ENCODE measurements at places on chromosomes 7 and 10.

DNA sequence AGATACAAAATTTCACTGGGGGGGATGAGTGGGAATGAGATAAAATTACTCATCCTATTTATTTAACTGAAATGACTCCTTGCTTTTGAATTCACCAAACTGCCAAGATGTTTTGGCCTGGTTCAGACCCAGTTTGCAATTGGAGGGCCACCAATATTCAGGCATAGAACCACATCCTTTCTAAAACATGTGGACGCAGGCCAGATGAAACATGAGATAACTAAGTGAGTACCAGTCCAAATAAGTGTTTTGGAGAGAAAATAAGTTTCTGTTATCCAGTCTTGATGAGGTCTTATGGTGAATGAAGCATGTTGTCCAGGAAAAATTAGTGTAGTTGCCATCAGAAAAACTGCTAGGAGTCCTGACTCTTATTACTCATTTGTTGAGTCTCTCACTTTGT, 36.3 kb upstream of the PDK4 start:
- peak; percentile 53 for DNase-seq

- DNase-seq, result peak; percentile 5
These were observed 59.8 kb downstream of the GRID1 start for GRCh38 chr10:86306628-86307278.

DNA sequence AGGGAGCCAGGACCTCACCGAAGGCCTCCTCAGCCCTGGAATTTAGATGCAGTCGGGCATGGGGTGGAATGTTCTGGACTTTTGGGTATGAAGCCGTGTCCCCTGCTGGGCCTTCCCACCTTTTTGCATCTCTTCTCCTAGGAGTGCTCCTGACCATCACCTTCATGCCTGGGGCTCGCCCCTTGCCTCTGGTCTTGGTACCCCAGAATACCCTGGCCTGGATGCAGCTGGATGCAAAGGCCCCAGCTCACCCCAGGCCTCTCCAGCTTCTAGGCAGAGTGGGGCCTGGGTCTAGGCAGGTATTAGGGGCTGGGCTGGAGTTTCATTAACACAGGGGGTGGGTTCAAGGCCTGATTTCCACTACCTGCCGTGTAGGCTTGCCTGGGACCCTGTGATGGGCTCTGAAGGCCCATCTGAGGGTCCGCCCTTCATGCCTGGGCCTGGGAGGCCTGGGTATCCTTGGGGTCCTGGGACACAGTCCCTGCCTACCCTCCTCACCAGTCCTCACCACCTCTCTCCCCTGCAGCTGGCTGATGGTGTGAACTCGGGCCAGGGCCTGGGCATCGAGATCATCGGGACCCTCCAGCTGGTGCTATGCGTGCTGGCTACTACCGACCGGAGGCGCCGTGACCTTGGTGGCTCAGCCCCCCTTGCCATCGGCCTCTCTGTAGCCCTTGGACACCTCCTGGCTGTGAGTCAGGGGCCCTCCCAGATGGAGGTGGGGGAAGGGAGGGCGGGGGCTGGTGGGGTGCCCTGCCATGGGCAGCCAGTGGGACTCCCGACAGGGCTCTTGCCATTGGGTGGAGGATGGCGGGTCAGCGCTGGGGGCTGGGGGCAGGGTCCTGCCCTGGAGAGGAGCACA, 10.1 kb downstream of the AQP1 start:
- no peak for DNase-seq

- DNase-seq, result no peak
These were observed 724.2 kb downstream of the GATA3 start for GRCh38 chr10:8778713-8779112.

GRCh38 chr7:141366091-141366621, 185.1 kb upstream of the AGK start:
- DNase-seq, result no peak

DNA sequence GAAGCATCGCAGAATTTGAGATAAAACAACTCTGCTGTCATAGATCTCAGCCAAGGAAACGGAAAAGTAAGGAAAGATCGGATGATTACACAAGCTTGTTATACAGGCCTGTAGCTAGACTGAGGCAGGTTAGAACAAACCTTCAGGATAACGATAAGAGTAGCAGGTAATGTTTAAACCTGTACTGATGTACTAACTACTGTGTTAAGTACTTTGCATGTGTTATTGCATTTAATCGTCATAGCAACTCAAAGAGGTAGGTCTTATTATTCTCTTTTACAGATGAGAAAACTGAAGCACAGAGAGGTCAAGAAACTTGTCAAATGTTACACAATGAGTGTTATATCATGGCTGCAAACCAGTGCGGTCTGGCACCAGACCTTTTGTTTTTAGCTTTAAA, 352.5 kb downstream of the GPAM start:
- DNase-seq, result no peak

- no peak for DNase-seq
These were observed 200.3 kb downstream of the PRPF18 start for GRCh38 chr10:13787015-13787421.

GRCh38 chr7:33201821-33202220, 72.5 kb downstream of the BBS9 start:
- no peak for DNase-seq

GRCh38 chr10:73910764-73911552, at the start of gene PLAU:
Gene PLAU (plus strand): TSS chr10:73911132. CDS start chr10:73911556, 424 bp downstream.
- DNase-seq, result no peak
